CD4-positive, alpha-beta memory T cell (primary cell): ENCODE measurements at places on chromosomes 7 and 10. TPM values are rescaled to one million over a fixed set of nuclear protein-coding genes. Genes with fewer than 3 reads are reported as not detected.

Gene LIPM
- not detected for total RNA-seq

Gene PDE1C
- not detected for total RNA-seq

- no peak for DNase-seq
Observed at GRCh38 chr10:113426181-113426877, 126.5 kb upstream of the HABP2 start.

DNA sequence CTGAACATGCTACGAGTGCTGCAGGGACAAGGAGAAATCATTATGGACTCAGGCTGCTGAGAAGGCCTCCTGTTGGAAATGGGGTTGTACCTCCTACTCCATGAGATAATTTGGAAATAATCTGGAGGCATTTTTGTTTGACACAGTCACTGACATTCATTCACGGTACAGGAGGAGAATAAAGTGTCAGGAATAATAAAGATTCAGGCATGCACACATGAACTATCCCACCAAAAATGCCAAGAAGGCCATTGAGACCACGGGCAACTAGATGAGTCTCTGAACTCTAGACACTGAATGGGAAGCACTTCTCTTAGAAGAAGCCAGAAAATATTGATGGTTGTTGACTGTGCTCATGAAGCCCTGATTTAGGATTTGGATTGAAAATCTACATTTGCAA is 220.9 kb upstream of the HABP2 start:
- no peak for DNase-seq

DNA sequence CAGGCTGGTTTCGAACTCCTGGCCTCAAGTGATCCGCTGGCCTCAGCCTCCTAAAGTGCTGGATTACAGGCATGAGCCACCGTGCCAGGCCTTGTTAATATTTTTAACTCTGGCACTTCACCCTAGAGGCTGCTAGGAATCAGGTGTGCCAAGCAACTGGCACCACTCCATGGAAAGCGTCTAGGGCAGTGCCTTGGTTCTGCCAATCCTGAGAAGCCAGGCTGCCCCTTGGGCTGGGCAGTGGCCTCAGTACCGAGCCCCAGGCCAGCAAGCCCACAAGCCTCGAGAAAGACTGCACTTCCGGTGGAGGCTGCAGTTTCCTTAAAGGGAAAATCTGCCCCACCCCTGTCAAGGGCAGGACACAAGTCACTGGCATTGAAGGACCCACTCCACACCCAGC is 11.3 kb downstream of the ALKBH4 start:
- no peak for DNase-seq
